Mesothelial cell of epicardium (in vitro differentiated cells): ENCODE measurements at places on chromosomes 3 and 15. TPM values are rescaled to one million over a fixed set of nuclear protein-coding genes. Genes with fewer than 3 reads are reported as not detected.

Gene TRIM42
- total RNA-seq: not detected in 3 replicates

Gene GPR62
- total RNA-seq: 0.22 to 0.36 TPM (median 0.33 TPM) in 3 replicates

DNA sequence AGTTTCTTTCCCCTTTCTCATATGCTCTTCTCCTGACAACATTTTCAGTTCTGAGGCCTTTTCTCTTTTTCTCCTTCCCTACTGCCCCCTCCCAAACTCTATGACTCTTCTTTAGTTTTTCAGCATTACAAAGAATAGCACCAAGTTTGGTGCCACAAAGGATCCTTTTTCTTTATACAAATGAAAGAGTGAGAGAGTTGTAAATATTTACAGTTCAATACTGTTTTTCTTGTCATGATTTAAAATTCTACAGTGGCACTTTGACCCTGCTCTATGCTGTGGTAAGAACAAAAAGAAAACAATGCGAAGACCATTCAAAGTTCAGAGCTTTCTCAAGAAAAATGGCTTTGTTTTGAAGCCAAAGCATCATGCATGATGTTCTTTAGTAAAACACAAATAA lies 667.9 kb upstream of the SGO1 start:
- no peak for DNase-seq
- no peaks in the 10 kb centered on the region for H3K36me3 ChIP-seq
- no peaks in the 10 kb centered on the region for H3K4me1 ChIP-seq

Gene MEX3B
- 29.8 to 31.9 TPM (median 30.8 TPM) in 3 replicates for total RNA-seq

Gene ZIC1
- 0.22 TPM in 1 of 3 replicates, not detected in the others for total RNA-seq

Gene C15orf62
- 0.44 to 0.47 TPM (median 0.45 TPM) in 3 replicates for total RNA-seq

Gene ISLR2
- 1.3 to 1.9 TPM (median 1.4 TPM) in 3 replicates for total RNA-seq

DNA sequence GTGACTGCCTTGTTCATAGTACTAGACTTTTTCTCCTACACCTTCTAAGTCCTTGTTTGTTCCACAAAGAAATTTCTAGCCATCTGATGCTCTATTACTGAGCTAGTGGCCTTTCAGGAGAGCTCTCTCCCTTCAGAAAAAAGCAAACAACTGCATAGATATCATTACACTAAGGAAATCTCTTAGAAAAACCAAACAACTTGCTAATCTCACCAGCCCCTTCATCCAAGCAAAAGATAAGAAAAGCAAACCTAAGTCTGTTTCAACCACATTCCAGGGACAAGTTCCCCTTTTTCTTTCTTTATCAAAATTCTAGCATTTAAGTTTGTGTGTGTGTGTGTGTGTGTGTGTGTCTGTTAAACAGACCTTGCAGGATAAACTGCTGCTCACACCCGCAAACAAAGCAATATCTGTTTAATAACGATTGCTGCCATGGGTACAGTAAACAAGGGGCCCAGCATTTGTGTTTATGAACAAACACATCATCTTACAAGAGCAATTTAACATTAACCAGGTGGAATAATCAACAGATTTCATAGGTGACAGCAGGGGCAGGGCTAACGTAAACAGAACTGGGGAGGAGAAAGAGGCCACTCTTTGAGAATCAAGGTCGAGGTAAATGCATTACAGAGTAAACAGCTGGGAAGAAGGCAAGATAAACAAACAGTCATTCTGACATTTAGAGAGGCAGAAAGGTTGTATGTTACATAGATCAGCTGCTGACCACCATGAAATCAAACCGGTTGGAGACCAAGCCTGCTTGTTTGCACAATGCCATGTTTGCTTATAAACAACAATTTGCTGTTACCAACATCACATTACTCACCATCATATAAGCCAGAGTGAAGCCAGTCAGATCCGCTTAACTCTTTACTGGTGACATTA lies 375.1 kb downstream of the FOXP1 start:
- H3K27me3 ChIP-seq: no peaks in the 10 kb centered on the region
- peak overlapping the region; percentile 70 for H3K27ac ChIP-seq
- DNase-seq: no peak
- H3K36me3 ChIP-seq: no peaks in the 10 kb centered on the region

Gene SIDT1
- not detected in 3 replicates for total RNA-seq

Gene ZNF639
- 38.8 to 40.6 TPM (median 40.2 TPM) in 3 replicates for total RNA-seq

Gene SI
- not detected in 3 replicates for total RNA-seq

- no peaks in the 10 kb centered on the region for H3K36me3 ChIP-seq
- H3K27me3 ChIP-seq: no peaks in the 10 kb centered on the region
- peaks cover 5% of the 10 kb centered on the region for H3K4me1 ChIP-seq
- H3K27ac ChIP-seq: no peak overlapping the region
- H3K4me3 ChIP-seq: no peak overlapping the region
Measured at GRCh38 chr3:86867982-86868381, 123.0 kb downstream of the VGLL3 start.

Gene ZNF445
- 51.7 to 54.1 TPM (median 52.6 TPM) in 3 replicates for total RNA-seq

DNA sequence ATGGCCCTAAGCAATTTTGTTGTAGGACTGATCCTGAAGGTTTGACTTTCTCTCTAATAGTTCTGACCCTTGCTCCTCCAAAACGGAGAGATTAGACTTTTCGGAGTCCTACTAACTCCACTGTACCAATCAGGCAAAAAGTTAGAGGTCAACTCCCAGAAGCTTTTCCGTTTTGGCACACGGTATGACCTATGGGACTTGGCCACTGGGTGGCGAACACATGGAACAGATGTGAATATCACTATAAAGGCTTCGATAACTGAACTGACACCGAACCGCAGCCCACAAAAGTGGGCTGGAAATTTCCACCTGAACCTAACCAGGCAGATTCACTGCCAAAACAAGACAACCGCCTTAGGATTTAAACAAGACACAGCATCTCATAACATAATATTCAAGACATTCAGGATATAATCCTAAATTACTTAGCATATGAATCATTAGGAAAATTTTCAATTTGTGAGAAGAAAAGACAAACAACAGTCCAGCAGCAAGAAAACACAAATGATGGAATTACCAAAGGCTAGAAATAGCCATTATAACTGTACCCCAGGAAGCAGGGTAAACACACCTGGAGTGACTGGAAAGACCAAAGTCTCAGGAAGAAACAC lies 12.2 kb upstream of the TM2D3 start:
- H3K27ac ChIP-seq: no peak overlapping the region
- no peaks in the 10 kb centered on the region for H3K27me3 ChIP-seq
- DNase-seq: no peak
- H3K4me1 ChIP-seq: no peaks in the 10 kb centered on the region
- H3K4me3 ChIP-seq: no peak overlapping the region

DNA sequence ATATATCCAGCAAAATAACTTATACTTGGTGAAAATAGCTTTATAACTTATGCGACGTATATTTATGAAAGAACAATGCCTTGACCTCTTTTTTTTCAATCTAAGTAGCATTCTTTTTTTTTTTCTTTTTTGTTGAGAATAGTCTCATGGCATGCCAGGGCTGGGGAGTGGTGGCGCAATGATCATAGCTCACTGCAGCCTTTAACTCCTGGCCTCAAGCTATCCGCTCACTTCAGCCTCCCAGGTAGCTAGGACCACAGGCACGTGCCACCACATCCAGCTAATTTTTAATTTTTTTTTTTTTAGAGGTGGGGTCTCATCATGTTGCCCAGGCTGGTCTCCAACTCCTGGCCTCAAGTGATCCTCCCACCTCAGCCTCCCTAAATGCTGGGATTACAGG lies 43.5 kb downstream of the RAB8B start:
- no peak overlapping the region for H3K4me3 ChIP-seq
- peaks cover 19% of the 10 kb centered on the region for H3K4me1 ChIP-seq
- no peak overlapping the region for H3K27ac ChIP-seq
- H3K36me3 ChIP-seq: peaks cover 9% of the 10 kb centered on the region

Gene RBPMS2
- 14.3 to 17.8 TPM (median 14.6 TPM) in 3 replicates for total RNA-seq

GRCh38 chr15:33198541-33198940 lies 4.0 kb upstream of the FMN1 start:
- no peak for DNase-seq
- H3K36me3 ChIP-seq: no peaks in the 10 kb centered on the region
- no peak overlapping the region for H3K27ac ChIP-seq
- H3K4me3 ChIP-seq: no peak overlapping the region
- H3K27me3 ChIP-seq: peaks cover 27% of the 10 kb centered on the region

GRCh38 chr15:68154923-68155559 lies 50.1 kb downstream of the CALML4 start:
- peak overlapping the region; percentile 30 for H3K27ac ChIP-seq
- H3K36me3 ChIP-seq: peaks cover 12% of the 10 kb centered on the region
- H3K27me3 ChIP-seq: no peaks in the 10 kb centered on the region
- peaks cover 17% of the 10 kb centered on the region for H3K4me1 ChIP-seq
- DNase-seq: no peak

DNA sequence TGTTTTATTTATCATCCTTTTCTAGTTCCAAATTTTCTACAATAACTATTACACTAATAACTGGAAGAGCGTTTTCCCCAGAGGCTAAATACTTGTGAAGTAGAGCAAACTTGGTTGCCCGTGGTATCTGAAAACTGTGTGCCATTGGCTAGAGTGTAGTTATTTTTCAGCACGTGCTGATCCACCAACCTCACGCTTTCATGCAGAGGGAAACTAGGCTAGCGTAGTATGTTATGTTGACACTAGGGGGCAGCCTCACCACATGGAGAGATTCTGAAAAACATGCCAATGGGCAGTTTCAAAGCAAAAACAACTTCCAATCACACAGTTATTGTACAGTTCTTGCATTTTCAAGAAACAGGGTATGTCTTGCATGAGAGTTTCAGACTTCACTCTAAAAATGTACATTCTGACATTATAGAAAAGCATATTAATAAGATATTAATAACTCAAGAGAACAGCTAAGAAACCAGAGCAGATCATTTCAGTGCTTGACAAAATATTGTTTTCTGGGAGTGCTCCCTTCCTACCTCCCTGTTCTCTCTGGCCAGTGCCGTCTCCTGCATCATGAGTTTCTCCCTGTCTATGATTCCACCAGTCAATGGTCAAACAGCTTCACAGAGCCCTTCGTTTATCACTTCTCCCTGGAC lies 39.7 kb downstream of the SPATA12 start:
- no peaks in the 10 kb centered on the region for H3K27me3 ChIP-seq
- H3K4me3 ChIP-seq: no peak overlapping the region
- H3K4me1 ChIP-seq: peaks cover 11% of the 10 kb centered on the region

Gene CACNA2D2
- total RNA-seq: 9.9 to 10.8 TPM (median 9.9 TPM) in 3 replicates

DNA sequence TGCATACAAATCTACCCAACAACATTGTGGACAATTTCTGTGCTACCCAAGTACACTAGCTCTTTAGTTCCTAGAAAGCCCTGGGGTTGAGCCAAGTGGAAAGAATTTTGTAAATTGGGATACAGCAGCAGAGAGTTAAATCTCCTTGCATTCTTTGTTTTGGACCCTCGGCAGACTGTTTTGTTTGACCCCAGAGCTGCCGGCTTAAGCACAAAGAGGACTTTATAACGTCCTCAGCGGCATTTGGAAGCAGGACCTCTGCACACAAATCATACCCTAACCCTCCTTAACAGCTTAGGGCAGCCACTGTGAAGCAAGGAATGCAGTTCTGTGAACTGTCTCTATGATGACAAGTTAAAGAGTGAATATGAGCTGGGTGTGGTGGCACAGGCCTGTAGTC lies 415.3 kb downstream of the CNTN4 start:
- DNase-seq: no peak
- H3K27ac ChIP-seq: no peak overlapping the region
- H3K36me3 ChIP-seq: peaks cover 5% of the 10 kb centered on the region
- H3K4me3 ChIP-seq: no peak overlapping the region
- no peaks in the 10 kb centered on the region for H3K27me3 ChIP-seq

DNA sequence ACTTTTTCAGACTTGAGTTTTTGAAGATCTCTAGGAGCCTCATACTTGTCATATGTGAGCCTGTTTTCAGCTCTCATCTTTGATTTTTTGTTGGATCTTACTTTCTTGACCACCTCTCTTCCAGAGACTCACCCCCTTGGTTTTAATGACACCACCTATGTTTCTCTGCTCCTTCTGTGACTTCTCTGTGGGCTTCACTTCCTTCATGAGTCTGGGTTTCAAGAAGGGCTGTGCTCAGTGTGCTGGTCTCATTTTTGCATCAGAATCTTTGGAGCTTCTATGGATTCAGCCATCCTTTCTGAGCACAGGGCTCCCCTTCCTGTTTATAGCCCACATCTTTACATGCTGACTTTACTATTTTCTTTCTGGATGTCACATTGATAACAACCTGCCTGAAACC lies 17.7 kb downstream of the PPM1L start:
- H3K4me3 ChIP-seq: no peak overlapping the region
- no peaks in the 10 kb centered on the region for H3K36me3 ChIP-seq
- no peak for DNase-seq
- H3K27me3 ChIP-seq: no peaks in the 10 kb centered on the region
- H3K27ac ChIP-seq: no peak overlapping the region
- no peaks in the 10 kb centered on the region for H3K4me1 ChIP-seq

DNA sequence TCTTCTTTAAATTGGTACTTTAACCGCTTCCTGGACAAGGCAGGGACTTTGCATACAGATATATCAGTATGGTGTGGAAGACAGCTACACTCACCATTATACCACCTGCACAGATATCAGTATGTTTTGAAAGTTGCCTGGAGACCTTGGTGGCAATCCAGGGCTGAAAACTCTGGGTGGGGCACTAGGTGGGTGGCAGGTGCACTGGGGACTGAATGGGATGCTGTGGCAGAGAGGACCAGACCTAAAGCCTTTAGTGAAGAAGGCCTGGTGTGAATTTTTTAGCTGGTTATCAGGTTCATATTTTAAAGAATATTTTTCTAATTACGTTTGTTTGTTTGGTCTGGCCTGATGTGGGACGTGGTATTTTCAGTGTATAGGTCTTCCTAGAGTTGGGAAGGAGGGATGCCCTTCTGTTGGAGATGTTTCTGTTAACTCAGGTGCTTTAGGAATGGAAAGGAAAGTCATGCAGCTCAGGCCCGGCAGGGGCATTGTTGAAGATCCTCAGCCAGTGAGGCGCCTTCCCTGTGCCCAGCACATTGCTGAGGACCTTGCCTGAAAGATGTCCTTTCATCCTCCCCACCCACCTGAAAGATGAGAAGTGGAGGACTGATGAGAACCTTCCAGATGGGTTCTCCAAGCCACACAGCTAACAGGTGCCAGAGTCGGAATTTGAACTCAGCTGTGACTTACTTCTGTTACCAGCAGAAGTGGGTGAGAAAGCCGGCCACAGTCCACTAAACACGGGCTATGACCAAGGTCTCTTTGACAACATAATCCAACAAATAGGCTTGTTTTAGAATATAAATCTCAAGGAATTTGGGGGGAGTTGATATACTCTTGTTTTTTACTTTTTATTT lies 77.3 kb downstream of the APBA2 start:
- DNase-seq: no peak
- H3K4me1 ChIP-seq: no peaks in the 10 kb centered on the region
- H3K36me3 ChIP-seq: peaks cover 7% of the 10 kb centered on the region
- no peak overlapping the region for H3K27ac ChIP-seq

Gene TMCO5A
- total RNA-seq: not detected in 3 replicates

- H3K27ac ChIP-seq: no peak overlapping the region
- no peak overlapping the region for H3K4me3 ChIP-seq
Measured at GRCh38 chr15:100891307-100892012, 11.8 kb downstream of the ALDH1A3 start.

- no peak overlapping the region for H3K4me3 ChIP-seq
- H3K4me1 ChIP-seq: peaks cover 20% of the 10 kb centered on the region
- no peak for DNase-seq
- no peak overlapping the region for H3K27ac ChIP-seq
- no peaks in the 10 kb centered on the region for H3K27me3 ChIP-seq
Measured at GRCh38 chr3:142574665-142575064, 3.9 kb downstream of the ATR start.

Gene ALG1L2
- 1.8 to 3.1 TPM (median 2.8 TPM) in 3 replicates for total RNA-seq

GRCh38 chr3:188948281-188948996 lies 223.3 kb upstream of the TPRG1 start:
- no peaks in the 10 kb centered on the region for H3K36me3 ChIP-seq
- peaks cover 9% of the 10 kb centered on the region for H3K4me1 ChIP-seq
- H3K27me3 ChIP-seq: no peaks in the 10 kb centered on the region
- H3K27ac ChIP-seq: peak overlapping the region; percentile 86
- H3K4me3 ChIP-seq: peak overlapping the region; percentile 74
